ENCODE measurements at places on chromosomes 7 and 10.

GRCh38 chr10:34537629-34538231 lies 277.4 kb downstream of the PARD3 start:
- DNase-seq = no peak

DNA sequence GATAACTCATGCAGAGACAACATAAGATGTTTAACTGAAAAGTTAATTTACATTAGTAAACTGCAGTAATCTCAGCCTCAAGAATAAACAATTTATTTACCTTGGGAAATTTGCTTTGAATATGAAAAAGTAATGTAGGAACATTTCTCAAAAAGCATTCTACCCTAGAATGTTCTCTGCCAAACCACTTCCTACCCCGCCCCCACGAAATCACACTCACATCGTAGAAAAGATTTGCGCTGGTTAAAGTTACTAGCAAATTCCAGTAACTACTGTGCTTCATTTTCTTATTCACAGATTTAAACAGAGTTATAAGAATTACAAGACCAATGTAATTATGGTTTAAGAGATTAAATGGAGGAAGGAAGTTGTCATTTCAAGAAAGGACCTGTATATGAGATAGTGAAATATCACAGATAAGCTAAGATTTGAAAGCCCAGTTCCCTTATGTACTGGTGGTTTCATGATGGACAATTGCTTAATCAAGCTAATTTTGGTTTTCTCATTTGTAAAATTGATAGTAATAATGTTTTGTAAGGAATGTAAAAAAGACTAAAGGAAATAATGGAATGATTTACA lies 175.4 kb downstream of the GNAI1 start:
- DNase-seq = no peak

DNA sequence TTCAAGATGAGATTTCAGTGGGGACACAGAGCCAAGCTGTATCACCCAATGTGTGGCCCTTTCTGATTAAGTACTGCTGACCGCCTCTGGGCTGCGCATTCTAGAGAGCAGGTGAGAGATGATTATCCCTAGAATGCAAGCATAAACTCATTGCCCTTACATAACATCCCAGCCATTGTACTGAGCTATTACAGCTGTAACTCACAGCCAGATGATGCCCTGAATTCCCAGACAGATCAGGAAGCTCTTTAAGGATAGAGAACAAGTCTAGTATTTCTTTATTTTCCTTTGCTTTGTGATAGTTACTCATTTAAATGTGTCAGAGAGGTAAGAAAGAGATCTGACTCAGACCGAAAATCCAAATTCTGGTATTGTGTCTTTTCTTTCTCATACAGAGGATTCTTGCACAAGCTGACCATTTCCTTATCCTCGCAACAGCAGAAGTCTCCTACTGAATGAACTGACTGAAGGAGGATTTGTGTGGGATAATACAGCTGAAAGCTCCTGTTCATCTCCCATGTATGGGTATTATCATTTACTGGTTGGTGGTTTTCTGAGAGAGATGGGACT lies 58.4 kb downstream of the ZNF22 start:
- no peak for DNase-seq

GRCh38 chr10:125084191-125084613 lies 76.2 kb downstream of the CTBP2 start:
- no peak for DNase-seq

GRCh38 chr7:55912748-55913158 lies 25.5 kb downstream of the ZNF713 start:
- DNase-seq = no peak

- DNase-seq = no peak
Measured at GRCh38 chr7:1311406-1312135, 78.9 kb downstream of the UNCX start.

GRCh38 chr7:139720705-139721231 lies 57.0 kb downstream of the HIPK2 start:
- DNase-seq = no peak

DNA sequence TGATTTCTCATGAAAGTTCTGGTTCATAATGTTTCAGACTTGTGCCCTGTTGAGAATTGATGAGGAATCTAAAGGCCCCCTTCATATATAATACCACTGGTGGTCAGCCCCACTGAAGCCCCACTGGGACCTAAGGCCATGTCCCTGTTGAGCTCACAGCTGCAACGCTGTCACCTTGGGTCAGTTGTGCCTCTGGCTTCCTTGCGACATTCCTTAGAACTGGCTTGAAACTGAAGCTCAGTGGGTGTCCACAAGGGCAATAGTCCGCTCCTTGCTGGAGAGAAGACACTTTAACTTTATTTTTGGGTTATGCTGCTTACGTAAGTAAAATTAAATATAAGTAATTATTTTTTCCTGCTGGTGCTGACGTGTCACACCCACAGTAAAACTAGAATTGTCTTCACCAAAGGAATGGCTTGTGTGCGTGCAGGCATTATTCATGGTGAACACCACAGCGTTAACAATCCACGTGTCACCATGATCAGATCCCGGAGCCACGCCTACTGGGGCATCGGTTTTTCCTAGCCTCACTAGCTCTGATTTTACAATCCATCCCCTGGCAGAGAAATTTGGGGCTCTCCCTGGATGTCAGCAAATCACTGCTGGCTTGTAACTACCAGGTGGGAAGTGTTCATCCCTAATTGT lies 66.5 kb downstream of the BICC1 start:
- DNase-seq = no peak

DNA sequence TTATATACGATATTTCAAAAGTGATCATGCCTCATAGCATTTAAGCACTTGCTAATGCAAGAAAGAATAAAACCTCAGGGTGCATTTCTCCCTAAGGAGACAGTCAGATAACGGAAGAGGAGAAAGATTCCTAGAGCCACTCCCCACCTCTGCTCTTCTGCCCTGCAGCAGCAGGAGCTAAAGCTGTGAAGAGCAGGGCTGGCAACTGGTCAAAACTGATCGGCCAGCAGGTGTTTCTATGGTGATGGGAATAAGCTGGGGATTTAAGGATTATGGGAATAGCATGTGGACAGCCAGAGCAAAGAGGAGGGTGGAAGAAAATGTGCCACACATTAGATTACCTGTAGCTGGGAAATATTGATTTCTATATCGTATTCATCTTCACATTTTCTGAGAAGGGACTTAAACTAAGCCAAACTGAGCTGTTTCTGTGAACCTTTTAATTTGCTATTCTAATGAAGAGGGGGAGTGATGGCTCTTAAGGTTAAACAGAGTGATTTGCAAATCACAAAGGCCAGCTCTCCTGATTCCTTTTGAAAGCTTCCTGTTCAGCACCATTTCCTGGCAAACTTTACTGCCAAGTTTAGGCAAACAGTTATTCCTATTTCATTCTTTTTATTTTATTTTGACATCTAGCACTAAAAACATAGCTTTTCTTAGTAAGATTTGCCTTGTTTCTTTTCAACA lies 268.9 kb upstream of the PFKP start:
- no peak for DNase-seq

DNA sequence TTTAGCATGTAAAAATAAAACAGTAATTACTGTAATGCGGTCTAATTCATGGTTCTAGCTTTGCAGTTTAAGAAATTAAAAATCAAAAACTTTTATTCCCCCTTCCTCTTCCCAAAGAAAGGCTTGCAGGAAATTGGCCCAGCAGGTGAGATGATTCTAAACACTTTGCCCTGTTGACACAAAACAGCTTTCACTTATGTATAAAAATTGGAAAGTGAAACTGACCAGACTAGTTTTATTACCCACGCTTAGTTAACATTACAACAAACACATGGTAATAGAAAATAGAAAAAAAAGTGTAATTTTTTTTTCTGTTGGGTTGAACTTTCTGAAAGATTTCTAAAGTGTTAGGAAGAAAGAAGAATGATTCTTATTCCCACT lies 1.2 kb upstream of the CCDC6 start:
- DNase-seq = no peak

DNA sequence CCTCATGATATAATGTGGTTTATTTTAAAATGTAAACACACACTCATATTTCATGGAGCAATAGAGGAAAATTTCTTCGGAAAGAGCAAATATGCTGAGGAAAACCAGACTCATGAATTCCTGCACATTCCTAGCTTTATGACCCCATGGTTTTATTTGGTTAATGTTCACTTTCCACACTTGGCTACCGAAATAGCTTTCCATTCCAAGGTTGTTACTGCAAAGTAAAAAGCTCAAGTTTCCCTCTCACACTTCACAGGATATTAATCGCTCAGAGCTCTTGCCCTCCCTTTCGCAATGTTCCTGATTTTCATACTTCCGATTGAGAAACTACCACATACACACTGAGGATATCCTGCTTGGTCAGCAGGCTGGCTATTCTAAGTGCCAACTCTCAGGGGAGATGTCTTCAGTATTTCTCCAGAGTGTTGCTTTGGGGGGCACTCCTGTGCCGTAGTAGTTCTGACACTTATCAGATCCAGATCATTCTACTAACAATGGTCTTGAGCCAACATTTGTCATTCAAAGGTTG lies 77.5 kb upstream of the STEAP1B start:
- DNase-seq = no peak

DNA sequence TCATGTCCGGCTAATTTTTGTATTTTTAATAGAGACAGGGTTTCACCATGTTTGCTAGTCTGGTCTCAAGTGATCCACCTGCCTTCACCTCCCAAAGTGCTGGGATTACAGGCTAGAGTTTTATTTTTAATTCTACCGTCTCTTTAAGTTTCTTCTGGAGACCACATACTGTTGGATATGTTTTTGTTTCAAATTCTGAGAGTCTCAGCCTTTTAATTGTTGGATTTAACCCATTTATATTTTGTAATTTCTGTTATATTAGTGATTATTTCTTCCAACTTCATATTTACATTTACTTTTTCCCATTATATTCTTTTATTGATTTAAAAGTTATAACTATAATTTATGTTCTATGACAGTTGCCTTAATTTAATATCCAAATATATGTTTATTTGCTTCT lies 139.4 kb downstream of the BMS1 start:
- DNase-seq = no peak

GRCh38 chr7:128731184-128731583 lies 8.0 kb upstream of the CALU start:
- no peak for DNase-seq
